ENCODE measurements at places on chromosomes 4 and X.

GRCh38 chrX:65451663-65452062, 82.9 kb downstream of the LAS1L start:
- no peak for DNase-seq

GRCh38 chr4:154368060-154368459, 123.5 kb downstream of the DCHS2 start:
- no peak for DNase-seq

DNA sequence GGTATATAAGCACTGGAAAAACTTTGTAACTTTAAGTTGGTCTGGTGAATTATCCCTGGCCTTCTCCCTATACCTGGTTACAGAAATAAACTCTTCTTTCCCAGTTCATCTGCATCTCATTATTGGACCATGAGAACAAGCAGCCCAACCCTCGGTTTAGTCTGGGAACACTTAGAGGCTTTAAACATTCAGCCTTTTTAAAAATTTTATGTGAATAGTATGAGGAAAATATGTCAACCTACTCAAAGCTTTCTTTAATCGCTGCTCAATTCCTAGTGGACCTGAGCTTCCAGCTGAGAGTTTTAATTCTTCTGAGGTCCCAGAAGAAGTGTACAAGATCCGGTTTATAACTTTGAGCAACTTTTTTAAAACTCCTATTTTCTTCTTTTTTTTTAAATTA, 358.6 kb upstream of the NOCT start:
- DNase-seq, result no peak

DNA sequence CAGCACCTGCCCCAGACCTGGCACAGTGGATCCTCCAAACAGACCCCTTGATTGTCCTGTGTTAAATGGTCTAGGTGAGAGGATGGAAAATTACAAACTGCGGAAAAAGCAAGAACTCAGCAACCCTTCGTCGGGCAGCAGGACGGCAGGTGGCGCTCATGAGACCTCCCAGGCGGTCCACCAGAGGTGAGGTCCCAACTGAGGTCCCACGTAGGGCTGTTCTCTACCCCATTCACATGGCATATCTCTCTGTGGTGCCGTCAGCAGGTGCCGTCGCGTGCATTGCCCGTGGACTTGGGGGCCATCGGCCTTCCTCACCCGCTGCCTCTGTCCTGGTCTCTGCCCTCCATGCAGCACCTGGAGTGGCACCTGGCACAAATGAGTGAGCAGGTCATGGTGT, 88.2 kb downstream of the CRMP1 start:
- DNase-seq, result no peak

- DNase-seq, result no peak
Observed at GRCh38 chr4:135917011-135917410, 1615.3 kb downstream of the PCDH18 start.

- DNase-seq, result no peak
Observed at GRCh38 chrX:155766321-155766720, 114.8 kb upstream of the VAMP7 start.

DNA sequence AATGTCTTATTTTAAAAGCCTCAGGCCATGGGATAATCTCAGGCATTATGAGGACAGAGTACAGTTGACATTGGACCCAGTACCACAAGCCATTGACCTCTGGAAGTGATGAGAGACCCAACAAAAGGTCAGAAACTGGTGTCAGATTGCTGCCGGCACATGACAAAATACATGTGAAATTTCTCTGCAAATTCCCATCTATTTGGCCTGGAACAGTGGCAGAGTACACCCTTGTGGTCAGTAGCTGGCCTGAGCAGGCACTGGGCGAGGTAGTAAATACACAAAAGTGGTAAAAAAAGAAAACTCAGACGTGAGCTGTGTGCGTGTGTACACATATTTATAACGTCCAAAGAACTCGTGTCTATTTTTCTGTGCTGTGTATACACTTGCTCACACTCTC, 155.5 kb downstream of the DHX15 start:
- DNase-seq, result no peak

DNA sequence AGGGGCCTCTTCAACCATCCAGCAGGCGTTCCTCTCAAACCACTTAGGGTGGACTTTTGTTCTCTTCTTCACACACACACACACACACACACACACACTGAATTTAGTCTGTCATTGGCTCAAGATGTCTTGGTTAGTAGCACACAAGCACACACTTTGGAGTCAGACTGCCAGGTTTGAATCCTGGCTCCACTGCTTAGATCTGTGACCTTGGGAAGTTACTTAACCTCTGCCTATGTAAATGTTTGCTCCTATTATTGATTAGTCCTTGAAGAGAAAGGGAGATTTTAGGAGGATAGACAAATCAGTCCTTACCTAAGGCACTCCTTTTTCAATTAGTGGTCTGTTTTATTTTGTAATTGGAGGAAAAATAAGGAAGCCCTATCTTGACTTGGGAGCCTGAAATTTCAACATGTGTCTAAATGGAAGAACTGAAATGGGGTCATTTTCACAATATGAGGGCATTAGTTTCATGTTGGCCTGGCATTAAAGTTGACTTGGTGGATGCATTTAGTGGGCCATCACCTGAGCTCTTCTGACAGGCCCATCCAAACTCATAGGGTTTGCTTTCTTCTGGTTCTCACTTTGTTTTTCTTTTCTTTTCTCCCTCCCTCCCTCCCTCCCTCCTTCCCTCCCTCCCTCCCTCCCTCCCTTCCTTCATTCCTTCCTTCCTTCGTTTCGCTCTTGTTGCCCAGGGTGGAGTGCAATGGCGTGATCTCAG, 13.3 kb upstream of the TMEM131L start:
- DNase-seq, result no peak

GRCh38 chr4:150139297-150139865, 61.1 kb downstream of the DCLK2 start:
- no peak for DNase-seq

GRCh38 chr4:30719454-30720020, 632 bp upstream of the PCDH7 start:
- no peak for DNase-seq

DNA sequence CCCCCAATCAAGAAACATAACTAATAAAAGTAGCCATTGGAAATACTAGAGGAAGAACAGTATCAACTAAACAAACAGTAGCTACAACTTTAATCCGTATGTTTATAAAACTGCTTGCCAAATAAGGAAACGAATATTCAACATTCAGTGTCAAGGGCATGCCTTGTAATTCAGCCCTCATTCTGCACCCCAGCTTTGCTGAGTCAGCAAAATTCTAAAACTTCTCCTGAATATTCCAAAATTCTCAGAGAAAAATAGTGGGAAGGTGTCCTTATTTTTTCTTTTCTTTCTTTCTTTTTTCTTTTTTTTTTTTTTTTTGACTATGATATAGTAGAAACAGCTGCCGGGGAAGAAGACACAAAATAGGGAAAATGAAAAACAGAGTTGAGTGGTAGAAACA, 344.8 kb upstream of the MAGEC2 start:
- no peak for DNase-seq

GRCh38 chr4:157004279-157005161, 32.9 kb upstream of the PDGFC start:
- no peak for DNase-seq

GRCh38 chr4:105909787-105910281, 14.6 kb downstream of the NPNT start:
- DNase-seq, result no peak

DNA sequence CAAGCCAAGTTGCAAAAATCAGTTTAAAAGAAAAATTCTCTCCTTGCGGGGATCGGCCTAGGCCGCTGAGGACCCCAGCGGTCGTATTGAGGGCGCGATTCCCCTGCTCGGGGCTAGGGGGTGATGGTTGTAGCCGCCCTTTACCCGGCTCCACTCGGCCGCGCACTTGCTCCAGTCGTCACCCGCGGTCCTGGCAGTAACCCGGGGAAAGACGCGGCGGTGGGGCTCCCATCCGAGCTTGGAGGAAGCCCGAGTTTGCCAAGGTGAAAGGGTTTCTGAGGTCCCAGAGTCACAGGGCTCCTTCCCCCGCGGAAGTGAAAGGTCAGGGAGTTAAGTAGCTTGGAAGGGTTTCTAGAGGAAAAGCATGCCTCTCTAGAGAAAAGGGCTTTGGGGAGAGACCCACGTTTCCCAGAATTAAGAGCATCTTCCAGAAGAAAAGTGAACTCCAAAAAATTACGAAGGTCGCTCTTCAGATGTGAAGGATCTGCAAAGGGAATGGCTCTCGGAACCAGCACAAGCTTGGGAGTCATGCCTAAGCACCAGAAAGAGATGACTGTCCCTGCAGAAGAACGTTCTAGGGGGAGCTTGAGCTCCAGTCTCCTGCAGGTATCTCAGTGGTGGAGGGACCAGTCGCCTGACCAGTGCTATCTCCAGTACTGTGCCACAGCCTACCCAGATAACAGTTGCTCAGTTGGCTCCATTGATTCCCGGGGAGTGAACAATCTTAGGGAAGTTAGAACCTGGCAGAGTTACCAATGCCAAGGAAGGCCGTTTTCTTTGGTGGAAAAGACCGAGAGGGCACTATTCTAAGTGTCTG, 875 bp downstream of the LAP3 start:
- DNase-seq, result no peak

GRCh38 chr4:89242216-89242615, 65.4 kb downstream of the GPRIN3 start:
- no peak for DNase-seq

GRCh38 chr4:122857160-122857559, 30.5 kb downstream of the FGF2 start:
- no peak for DNase-seq

- peak; percentile 10 for DNase-seq
Observed at GRCh38 chr4:105624530-105624929, 72.1 kb downstream of the ARHGEF38 start.

- no peak for DNase-seq
Observed at GRCh38 chrX:66046612-66047235, 6.8 kb upstream of the VSIG4 start.

GRCh38 chr4:186021461-186022167, 47.3 kb upstream of the TLR3 start:
- no peak for DNase-seq

GRCh38 chrX:41122664-41123257, 37.5 kb downstream of the USP9X start:
- no peak for DNase-seq

- peak; percentile 54 for DNase-seq
Observed at GRCh38 chrX:39705290-39705689, 392.5 kb downstream of the BCOR start.

DNA sequence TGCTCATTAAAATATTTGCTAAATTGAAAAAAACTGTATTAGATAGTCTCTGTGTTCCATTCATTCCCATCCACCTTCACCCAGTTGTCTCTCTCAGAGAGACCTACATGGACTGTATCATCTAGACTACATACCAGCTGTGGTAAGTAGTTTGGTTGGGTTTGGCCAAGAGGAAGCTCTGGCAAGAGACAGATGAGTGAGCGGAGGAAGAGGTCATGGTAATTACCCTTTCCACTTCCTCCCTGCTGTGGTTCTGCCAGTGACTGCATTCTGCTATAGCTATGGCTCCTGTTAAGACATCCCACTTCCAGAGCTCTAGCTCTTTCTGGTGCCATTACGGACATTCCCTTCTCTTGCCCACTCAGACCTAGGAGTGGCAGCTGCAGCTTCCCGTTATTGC, 239.0 kb upstream of the MID1 start:
- no peak for DNase-seq

GRCh38 chr4:8893624-8894423, 22.2 kb upstream of the HMX1 start:
- no peak for DNase-seq

DNA sequence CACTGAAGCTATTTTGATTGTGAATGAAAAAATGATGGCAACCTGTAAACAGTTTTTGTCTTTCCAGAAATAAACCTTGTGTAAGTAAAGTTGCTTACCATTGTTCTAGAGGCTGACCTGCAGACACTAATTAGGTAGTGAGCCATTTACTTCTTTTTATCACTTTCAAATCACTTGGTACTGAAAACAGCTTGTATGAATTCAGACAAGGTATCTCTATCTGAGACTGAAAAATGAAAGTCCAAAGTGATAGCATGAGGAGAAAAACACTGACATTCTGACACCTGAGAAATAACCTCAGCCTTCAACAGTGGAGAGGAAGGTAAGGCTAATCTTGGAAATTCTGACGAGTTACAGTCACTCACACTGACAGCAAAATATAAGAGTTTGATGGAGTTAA, 238.8 kb downstream of the GPC3 start:
- DNase-seq, result no peak

- DNase-seq, result peak; percentile 50
Observed at GRCh38 chr4:52572936-52573485, 86.1 kb downstream of the USP46 start.

- DNase-seq, result no peak
Observed at GRCh38 chr4:2301806-2302205, 39.9 kb upstream of the MXD4 start.

- no peak for DNase-seq
Observed at GRCh38 chr4:79869597-79870237, 203.3 kb downstream of the ANTXR2 start.

DNA sequence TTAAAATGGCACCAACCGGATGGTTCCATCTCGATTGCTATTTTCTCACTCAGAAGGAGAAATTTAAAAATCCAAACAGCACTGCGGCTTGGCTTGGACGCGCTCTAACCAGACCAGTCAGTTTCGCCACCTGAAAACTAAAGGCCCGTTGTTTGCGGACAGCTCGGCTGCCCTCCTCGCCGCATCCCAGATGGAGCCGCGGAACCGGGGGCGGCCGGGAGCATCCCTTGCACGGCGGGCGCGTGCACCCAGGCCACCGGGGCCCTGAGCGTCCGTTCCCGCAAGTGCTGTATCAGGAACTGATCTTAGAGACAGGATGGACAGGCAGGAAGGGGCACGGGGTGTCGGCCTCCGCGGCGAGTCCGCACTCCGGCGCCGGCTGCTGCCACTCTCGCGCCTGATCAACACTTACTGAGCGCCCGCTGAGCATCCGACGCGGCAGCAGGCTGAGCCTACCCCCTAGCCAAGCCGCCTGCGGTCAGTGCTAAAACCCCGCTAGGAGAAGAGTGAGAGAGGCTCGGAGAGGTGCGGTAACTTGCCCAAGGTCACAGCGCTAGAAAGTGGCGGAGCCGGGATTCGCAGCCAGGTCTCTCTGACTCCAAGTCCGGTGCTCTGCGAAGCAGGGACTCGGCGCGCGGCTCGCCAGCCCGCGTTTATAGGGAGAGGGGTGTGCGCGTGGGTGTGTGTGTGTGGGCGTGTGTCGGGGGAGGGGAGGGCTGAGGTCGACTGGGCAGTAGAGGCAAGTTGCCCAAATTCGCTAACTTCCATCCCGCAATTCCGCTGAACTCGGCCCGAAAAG, at the start of gene CITED1:
TSS of gene CITED1 (minus strand) at position 629 of the 799 bp plus-strand sequence. CDS start 3,045 bp downstream, outside the sequence.
- no peak for DNase-seq

GRCh38 chr4:4995908-4996265, 23.4 kb downstream of the CYTL1 start:
- DNase-seq, result no peak

- DNase-seq, result no peak
Observed at GRCh38 chrX:10589098-10589497, 31.3 kb downstream of the MID1 start.

DNA sequence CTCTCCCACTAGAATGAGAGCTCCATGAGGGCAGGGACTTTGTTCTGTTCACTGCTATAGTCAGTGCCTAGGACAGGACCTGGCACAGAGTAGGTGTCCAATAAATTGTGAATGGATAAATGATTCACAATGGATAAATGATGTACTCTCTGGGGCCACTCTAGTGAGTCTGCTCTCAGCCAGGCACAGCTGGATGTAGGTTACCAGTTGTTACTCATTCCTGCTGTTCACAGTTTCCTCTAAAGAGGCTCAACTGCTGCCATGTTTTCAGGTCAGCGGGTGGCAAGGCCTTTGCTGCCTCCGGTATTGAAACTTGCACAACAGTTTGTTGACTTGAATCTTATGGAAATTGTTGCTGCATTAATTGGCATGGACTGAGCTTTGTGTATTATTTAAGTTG, 99.1 kb downstream of the NHSL2 start:
- DNase-seq, result no peak

- no peak for DNase-seq
Observed at GRCh38 chr4:145531859-145532258, 50.2 kb downstream of the SMAD1 start.

- DNase-seq, result no peak
Observed at GRCh38 chr4:154593868-154594267, 3.3 kb upstream of the FGA start.
